Activated T-helper 2 cell treated with anti-CD3 and anti-CD28 coated beads, Interferon-gamma antibody, Interleukin-2, Interleukin-4, amounts not matched to agents 10 μg/mL and 5 μg/mL and 100 μg/mL, durations not matched to agents 14 hours and 24 hours and 36 hours (primary cell): ENCODE measurements at places on chromosomes 5 and 9.

GRCh38 chr5:11310158-11310557, 549.1 kb upstream of the DAP start:
- DNase-seq = no peak

DNA sequence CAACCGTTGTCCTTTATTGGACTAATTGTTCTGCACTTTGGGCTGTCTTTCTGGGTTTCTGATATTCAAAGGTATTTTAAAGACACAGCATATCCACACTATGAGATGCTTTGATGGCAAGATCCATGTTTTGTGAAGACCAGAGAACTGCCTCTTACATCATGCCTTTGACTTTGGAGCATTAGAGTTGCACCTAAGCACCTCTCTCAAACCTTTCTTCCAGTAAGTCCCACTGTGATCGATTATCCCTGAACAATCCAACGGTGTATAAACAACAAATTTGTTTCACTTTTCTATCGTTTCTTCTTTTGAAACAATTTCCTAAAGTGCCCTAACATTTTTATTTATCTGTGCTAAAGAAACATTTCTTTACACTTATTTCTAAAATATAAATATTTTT, 144.4 kb downstream of the KCTD16 start:
- DNase-seq = no peak

- no peak for DNase-seq
Measured at GRCh38 chr5:61525512-61526206, 193.6 kb downstream of the ZSWIM6 start.

- DNase-seq = peak; percentile 25
Measured at GRCh38 chr5:33588654-33589372, 148.0 kb downstream of the TARS1 start.

GRCh38 chr9:99130069-99130468, 25.2 kb downstream of the TGFBR1 start:
- no peak for DNase-seq

DNA sequence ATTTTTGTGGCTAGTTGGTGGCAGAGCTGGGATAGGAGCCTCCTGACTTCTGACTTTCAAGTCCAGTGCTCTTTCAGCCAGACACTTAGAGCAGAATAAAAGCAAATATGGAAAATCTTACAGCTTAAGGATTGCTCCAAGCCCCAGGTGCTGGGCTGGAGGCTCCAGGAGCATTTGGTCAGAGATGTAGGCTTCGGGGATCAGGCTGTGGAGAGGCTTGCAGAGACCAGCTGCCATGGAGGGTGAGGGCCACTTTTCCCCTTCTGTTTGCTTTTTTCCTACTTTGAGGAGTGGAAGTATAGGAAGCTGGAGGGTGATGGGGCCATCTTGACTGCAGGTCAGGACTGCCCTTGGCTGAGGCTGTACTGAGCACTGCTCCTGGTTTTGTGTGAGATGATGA, 58.9 kb downstream of the RGS3 start:
- no peak for DNase-seq

GRCh38 chr5:107952450-107952849, 281.7 kb upstream of the EFNA5 start:
- DNase-seq = no peak

- no peak for DNase-seq
Measured at GRCh38 chr5:64015824-64016223, 53.6 kb upstream of the HTR1A start.

GRCh38 chr9:126838895-126839294, 21.5 kb upstream of the ZBTB34 start:
- no peak for DNase-seq

- DNase-seq = no peak
Measured at GRCh38 chr5:8329773-8330172, 460.8 kb downstream of the MTRR start.

DNA sequence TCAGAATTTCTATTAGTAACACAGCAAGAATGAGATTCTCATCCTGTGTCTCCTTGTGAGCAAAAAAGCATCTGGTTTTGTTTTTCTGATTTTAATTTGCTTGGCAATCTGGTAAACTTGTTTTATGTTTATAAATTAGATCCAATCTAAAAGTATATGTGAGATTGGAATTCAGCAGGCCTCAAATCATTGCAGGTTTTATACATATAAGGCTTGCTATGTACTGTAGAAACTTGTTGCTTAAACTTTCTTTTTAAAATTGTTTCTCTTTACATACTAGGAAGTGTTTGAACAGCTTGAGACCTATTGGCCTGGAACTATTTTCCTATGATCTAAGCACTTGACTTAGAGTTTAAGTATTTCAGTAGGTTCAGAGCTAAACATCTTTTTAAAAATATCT, 1037.8 kb downstream of the NR2F1-AS1 start:
- DNase-seq = no peak

DNA sequence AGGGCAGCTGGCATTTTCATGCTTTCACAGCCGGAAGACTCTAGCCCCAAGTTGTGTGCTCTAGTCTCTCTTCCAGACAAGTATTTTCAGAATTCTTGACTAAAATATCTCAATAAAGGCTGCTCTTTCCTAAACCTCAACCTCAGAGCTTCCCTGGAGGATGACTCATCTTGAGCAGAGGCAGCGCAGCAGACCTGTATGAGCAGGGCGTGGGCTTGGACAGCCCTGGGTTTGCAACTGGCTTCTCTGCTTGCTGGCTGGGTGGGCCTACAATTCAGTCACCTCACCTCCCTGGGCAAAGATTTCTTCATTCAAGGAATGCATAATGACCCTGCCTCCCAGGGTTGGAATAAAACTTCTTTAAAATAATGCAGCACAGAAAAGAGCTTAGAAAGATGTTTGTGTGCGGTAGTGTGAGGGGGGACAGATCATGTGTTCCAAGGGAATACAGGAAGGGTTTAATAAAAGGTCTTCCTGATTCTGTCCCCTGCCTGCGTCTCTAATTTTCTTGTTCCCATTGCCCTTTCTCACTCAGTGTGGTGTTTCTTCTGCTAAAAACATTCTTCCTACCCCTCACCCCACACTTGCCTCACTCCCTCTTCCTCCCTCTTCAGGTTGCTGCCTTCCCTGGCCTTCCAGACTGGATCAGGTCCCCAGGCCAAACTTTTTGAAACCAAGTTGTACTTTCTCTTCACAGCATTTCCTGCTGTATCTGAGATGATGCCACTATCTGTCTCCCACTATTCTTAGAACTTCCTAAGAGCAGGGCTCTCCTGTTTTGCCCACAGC, 39.4 kb upstream of the MAP1B start:
- DNase-seq = no peak

GRCh38 chr9:123925819-123926218, 4.1 kb downstream of the DENND1A start:
- no peak for DNase-seq

DNA sequence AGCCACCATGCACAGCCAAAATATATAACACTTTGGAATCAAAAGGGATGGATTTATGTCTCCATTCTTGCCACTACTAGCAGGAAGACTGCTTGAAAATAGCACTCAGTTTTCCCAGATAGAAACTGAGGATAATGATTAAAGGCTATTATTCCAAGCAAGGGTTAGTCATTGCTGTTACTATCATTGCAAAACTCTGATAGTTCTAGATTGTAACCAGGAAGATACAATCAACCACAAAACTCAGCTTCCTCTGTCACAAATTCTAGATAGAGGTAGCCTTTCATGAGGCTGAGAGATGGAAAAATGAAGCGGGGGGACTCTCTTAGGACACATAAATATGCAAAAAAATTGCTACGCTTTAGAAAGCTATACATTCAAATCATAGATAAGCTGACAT, 3.1 kb downstream of the ANXA1 start:
- no peak for DNase-seq

- no peak for DNase-seq
Measured at GRCh38 chr5:72313141-72313540, 6.9 kb downstream of the MRPS27 start.

- DNase-seq = no peak
Measured at GRCh38 chr5:148471379-148471778, 87.6 kb downstream of the FBXO38 start.

GRCh38 chr5:150112201-150113046, 26.1 kb upstream of the CSF1R start:
- DNase-seq = no peak

GRCh38 chr9:131270171-131271015, 5.9 kb downstream of the FAM78A start:
- DNase-seq = peak; percentile 45

- no peak for DNase-seq
Measured at GRCh38 chr9:137423514-137424291, 510 bp downstream of the NOXA1 start.

GRCh38 chr9:11577522-11577921, 964.7 kb upstream of the PTPRD start:
- no peak for DNase-seq

DNA sequence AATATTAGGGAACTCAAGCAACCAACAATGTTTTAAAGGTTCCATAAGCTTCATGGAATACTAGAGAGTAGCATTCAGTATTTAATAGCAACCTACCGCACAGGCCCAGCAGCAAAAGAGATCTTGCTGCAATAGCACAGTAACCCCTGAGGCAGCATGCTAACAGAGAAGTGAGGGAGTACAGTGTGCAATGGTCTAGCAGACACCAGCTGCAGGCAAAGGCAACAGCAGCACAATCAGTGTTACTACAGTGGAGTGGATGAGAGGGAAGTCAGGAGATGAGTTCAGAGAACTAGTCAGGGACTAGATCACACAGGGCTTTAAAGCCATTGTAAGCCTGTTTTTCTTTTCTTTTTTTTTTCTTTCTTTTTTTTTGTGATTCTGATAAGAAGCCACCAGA, 2.8 kb downstream of the TICAM2 start:
- DNase-seq = no peak
